GM04504 (cell line): ENCODE measurements at places on chromosomes 7 and 10.

- no peak for DNase-seq
Observed at GRCh38 chr7:116570306-116570705, 45.5 kb downstream of the CAV1 start.

GRCh38 chr7:74420006-74420405 lies 33.7 kb upstream of the GTF2IRD1 start:
- DNase-seq = no peak

- no peak for DNase-seq
Observed at GRCh38 chr10:119336599-119336998, 129.2 kb downstream of the GRK5 start.

DNA sequence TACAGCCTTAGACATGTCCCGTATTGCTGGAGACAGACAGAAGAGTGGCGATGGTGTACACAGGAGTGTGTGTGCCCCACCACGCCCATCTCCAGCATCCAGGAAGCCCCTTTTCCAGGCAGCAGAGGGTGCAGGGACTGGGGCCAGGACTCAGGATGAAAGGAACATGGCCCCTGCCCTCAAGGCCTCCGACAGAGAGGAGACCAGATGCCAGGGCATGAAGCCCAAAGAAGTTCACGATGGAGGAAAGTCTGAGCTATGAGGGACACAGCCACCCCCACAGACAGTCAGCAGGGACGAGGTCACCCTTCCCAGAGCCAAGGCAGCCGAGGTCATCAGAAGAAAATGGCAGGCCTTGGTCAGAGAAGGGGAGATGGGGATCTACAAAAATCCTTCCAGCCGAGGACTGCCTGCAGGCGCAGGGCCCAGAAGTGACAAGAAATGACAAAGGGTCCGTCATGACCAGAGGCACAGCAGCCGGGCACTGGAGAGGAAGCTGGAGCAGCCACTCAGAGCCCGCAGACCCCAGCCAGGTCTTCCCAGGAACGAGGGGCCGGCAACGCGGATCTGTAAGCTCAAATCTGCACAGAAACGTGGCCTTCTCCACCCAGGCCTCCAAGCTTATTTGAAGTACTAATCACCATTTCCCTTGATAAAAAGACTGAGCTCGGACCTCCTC lies 78.7 kb upstream of the PPP2R2D start:
- no peak for DNase-seq

GRCh38 chr10:130555411-130555750 lies 419.2 kb downstream of the GLRX3 start:
- no peak for DNase-seq

- DNase-seq = no peak
Observed at GRCh38 chr10:6713716-6714115, 133.6 kb upstream of the PRKCQ start.

GRCh38 chr10:132064771-132065437 lies 842 bp upstream of the JAKMIP3 start:
- DNase-seq = no peak

DNA sequence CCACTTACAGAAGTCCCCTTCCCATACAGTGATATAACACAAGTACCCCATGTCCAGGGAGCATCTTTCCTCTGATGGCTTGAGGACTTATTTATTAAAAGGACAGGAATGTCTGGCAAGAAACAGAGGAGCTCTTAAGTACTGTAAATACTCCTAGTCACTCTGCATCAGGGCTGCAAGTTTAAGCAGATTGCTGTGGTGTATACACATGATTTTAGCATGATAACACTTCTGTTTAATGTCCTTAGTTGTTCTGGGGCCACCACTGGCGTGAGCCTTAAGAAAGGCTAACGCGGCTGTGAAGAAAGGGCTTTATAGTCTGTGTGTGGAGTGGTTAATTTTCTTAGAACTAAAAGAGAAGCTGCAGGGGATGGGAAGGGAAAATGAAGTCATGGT lies 65.7 kb downstream of the GBF1 start:
- no peak for DNase-seq

GRCh38 chr10:112332509-112333228 lies 41.2 kb upstream of the ACSL5 start:
- DNase-seq = no peak

- DNase-seq = no peak
Observed at GRCh38 chr10:96984541-96985131, 152.5 kb downstream of the LCOR start.

GRCh38 chr7:105841866-105842265 lies 34.5 kb downstream of the ATXN7L1 start:
- no peak for DNase-seq

DNA sequence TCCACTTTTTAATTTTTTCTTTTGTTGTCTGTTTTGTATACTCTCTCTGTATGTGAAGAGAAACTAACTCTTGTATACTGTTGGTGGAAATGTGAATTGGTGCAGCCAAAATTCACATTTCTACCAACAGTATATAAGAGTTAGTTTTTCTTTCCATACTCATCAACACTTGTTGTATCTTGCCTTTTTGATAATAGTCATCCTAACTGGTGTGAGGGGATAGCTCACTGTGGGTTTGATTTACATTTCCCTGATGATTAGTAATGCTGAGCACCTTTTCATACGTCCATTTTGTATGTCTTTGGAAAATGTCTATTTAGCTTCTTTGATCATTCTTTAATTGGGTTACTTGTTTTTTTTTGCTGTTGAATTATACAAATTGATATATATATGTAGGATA lies 375.5 kb upstream of the IGFBP3 start:
- no peak for DNase-seq

GRCh38 chr7:1422512-1423263 lies 36.6 kb downstream of the MICALL2 start:
- no peak for DNase-seq

- no peak for DNase-seq
Observed at GRCh38 chr7:154306036-154306435, 253.8 kb downstream of the DPP6 start.

DNA sequence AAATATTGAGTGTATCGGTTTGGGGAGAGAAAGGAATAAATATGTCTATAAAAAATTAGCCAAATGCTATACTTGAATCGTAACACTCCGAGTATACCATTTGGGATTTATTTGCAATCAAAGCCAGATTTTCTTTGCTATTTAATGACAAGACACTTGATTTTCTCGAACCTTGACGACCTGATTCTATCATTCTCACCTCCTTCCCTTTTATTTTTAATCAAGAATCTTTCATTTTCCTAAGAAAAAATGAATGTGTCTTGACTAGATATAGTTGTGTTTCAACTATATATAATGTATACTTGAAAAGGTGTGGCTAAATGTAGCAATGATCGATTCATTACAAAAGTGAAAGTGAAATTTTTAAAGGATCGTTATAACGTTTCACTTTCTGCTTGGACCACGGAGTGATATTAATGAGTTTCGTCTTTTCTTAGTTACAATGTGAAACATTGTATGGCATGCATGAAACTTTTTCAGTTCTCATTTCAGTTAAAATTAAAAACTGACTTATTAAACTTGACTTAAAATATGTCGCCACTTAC lies 562 bp downstream of the NUB1 start:
- DNase-seq = no peak

- no peak for DNase-seq
Observed at GRCh38 chr10:103276896-103277712, at the start of gene INA. TSS of gene INA (plus strand) at chr10:103277138. CDS start at chr10:103277212, 74 bp downstream.

GRCh38 chr7:78792624-78793023 lies 660.8 kb downstream of the MAGI2 start:
- no peak for DNase-seq

GRCh38 chr10:61628875-61629513 lies 33.7 kb upstream of the CABCOCO1 start:
- DNase-seq = peak; percentile 71

GRCh38 chr10:76399226-76399625 lies 967.8 kb downstream of the LRMDA start:
- DNase-seq = no peak

GRCh38 chr10:89458784-89459183 lies 44.4 kb downstream of the IFIT5 start:
- no peak for DNase-seq

DNA sequence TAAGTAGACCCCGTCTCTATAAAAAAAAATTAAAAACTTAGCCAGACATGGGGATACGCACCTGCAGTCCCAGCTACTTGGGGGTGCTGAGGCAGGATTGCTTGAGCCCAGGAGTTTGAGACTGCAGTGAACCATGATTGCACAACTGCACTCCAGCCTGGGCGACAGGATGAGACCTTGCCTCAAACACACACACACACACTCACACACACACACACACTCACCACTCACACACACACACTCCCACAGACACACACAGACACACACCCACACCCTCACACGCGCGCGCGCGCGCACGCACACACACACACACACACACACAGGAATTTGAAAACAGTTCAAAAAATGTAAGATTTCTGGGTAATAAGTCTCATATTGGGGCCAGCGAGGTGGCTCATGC lies 8.7 kb upstream of the GRIFIN start:
- no peak for DNase-seq

GRCh38 chr10:100291356-100291755 lies 4.9 kb upstream of the BLOC1S2 start:
- DNase-seq = no peak

- DNase-seq = no peak
Observed at GRCh38 chr10:69123306-69123746, 652 bp upstream of the VPS26A start.
